Stimulated activated CD8-positive, alpha-beta memory T cell treated with anti-CD3 and anti-CD28 coated beads, Interleukin-4, amount 100 ng/mL, for 1 hour (primary cell): ENCODE measurements at places on chromosomes 1 and 21.

DNA sequence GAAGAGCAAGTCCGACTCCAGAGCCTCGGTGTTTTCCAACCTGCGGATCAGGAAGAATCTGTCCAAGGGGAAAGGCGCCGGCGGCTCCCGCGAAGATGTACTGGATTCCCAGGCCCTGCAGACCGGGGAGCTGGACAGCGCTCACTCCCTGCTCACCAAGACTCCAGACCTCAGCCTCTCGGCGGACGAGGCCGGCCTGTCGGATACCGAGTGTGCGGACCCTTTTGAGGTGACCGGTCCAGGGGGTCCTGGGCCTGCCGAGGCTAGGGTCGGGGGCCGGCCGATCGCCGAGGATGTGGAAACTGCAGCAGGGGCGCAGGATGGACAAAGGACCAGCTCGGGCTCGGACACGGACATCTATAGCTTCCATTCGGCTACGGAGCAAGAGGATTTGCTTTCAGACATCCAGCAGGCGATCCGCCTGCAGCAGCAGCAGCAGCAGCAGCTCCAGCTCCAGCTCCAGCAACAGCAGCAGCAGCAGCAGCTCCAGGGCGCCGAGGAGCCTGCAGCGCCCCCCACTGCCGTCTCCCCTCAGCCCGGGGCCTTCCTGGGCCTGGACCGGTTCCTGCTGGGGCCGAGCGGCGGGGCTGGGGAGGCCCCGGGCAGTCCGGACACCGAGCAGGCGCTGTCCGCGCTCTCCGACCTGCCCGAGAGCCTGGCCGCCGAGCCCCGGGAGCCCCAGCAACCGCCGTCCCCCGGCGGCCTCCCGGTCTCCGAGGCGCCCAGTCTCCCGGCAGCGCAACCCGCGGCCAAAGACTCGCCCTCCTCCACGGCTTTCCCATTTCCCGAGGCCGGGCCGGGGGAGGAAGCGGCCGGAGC, 827 bp downstream of the FMN2 start:
- no peak for DNase-seq

GRCh38 chr1:152681616-152682015, 4.3 kb upstream of the LCE2B start:
- DNase-seq, result no peak

GRCh38 chr1:196774603-196775002, at the start of gene CFHR3:
CFHR3 (plus strand) TSS chr1:196774840; CDS start chr1:196774887, 47 bp downstream.
- DNase-seq, result no peak

DNA sequence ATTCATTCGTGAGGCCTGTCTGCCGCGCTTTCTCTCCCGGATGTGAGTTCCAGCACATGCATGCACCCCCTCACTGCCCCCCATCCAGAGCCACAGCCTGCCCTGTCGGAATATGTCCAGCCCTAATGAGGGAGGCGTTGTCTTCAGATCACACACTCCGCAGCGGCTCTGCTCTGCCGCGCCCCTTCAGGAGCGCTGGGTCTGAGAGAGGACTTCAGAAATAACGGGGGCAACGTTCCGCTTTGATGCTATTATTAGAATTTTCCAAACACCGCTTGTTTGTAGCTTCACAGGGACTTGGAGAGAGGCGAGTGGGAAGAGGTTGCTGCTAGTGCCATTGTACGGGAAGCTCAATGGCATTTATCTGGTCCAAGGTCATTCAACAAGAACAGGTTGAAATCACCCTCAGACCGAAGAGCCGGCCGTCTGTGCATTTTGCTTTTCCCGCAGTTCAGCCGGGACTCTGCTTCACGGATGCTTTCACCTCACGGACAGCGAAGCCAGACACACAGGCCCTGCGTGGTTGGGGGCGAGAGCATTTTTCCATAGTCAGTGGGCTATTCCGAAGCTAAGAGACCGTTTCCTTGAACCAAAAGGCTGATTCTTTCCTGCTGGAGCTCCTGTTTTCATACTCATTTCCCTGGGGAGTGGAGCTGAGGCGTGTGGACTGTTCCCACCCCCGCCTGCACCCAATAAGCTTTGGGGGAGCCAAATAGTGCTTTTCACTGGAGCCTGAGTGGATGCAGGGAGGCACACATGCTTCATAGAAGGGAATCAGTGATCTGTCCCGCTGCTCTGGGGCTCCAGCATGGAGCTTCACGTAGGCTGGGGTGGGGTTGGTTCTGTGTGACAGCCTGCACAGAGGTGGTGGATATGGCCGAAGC, 69.7 kb downstream of the GALNT2 start:
- no peak for DNase-seq

- no peak for DNase-seq
These were observed 51.3 kb downstream of the UBE4B start for GRCh38 chr1:10084045-10084444.

DNA sequence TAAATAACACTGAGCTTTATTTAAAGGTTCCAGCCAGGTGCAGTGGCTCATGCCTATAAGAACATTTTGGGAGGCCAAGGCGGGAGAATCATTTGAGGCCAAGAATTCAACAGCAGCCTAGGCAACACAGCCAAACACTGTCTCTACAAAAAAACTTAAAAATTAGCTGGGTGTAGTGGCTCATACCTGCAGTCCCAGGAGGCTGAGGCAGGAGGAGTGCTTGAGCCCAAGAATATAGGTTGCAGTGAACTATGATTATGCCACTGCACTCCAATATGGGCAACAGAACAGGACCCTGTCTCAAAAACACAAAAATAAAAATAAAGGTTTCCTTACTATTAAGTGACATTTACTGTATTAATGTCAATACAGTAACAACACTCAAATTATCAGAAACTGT, 2.1 kb downstream of the TAF12 start:
- DNase-seq, result no peak

- no peak for DNase-seq
These were observed 9.2 kb downstream of the SMIM12 start for GRCh38 chr1:34850382-34850781.

DNA sequence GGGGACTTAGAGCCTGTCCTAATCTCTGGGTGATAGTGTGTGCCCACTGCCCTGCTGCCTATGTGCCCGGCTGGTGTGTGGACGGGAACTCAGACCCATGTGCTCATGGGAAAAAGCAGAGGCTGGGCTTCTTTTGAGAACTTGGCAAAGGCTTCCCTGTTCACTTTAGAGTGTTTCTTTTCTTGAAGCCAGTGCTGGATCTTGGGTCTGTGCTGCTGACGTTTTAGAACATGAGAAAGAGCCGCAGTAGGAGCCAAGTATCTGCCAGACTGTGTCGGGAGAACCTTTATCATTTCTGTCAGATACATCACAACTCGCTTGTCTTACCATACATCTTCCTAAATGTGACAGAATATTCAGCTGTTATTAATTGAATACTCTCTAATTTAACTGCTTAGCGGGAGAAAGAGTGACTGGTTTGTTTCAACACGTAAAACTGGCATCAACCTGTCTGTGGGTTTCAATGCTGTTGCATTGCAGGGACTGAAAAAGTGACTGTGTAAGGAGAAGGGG, 195.2 kb downstream of the PBX1 start:
- no peak for DNase-seq

GRCh38 chr1:119139857-119140176, 636 bp downstream of the WARS2 start:
- DNase-seq, result no peak

GRCh38 chr1:37845786-37846185, 13.6 kb downstream of the MTF1 start:
- DNase-seq, result no peak

- no peak for DNase-seq
These were observed 62.8 kb downstream of the PCNT start for GRCh38 chr21:46386734-46387088.

DNA sequence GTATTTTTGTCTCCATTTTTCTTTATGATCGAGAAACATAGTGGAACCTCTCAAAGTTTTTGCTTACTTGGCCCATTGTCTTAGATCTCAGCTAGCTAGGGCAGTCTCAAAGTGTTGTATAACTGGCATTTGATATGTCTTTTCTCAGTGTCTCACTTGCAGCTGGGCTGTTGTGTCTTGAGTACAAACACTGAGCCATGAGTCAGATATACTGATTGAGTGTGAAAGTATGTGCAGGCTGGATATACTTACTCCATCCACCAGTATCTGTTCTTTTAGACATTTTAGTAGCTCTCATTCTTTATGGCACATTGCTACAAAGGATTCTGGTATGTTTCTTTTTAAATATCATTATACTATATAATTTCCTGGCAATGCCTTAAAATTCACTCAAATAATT, 14.3 kb upstream of the GPR52 start:
- no peak for DNase-seq

GRCh38 chr1:6208723-6209660, 3.1 kb downstream of the RNF207 start:
- DNase-seq, result no peak

DNA sequence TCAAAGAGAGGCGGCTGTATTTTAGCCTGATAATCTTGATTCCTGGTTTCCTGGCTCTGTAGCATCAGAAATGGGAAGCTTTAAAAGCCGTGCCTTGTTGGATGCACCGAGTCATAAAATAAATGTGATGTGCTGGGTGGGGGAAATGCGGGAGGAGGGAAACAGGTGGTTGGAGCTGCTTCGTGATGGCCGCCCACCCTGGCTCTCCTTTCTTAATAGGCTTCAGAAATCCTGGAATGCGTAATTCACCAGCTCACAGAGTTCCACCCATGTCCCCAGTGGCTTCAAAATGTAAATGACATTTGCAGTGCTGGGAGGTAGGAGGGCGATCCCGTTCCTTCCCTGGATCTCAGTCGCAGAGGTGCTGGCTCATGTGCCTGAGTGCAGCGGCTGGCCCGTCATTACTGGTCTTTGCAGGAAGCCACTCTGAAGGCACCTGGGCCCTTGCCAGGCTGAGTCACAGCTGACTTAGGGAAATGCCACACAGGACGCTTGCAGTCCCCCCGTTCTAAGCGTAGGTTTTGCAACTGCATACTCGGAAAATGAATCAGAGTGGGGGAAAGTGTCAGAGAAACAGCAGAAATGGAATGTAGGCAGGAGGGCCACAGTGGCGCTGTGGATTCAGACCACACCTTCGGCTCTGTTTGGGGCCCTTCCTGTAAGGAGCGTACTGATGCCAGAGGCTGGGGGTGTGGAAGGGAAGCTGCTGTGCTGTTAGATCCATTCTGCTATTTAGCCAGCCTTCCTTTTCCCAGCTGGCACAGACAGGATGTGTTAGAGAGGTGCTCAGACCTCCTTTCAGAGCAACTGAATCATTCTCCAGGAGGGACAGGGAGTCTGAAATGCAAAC, 37.6 kb downstream of the GALNT2 start:
- DNase-seq, result peak; percentile 34

GRCh38 chr21:45175326-45176095, 101.1 kb downstream of the ADARB1 start:
- no peak for DNase-seq

GRCh38 chr1:67627336-67627735, 57.7 kb upstream of the GADD45A start:
- DNase-seq, result no peak

GRCh38 chr1:165328136-165328535, 28.4 kb downstream of the LMX1A start:
- DNase-seq, result no peak

- no peak for DNase-seq
These were observed 1206.7 kb upstream of the ADGRL2 start for GRCh38 chr1:80594013-80594412.

DNA sequence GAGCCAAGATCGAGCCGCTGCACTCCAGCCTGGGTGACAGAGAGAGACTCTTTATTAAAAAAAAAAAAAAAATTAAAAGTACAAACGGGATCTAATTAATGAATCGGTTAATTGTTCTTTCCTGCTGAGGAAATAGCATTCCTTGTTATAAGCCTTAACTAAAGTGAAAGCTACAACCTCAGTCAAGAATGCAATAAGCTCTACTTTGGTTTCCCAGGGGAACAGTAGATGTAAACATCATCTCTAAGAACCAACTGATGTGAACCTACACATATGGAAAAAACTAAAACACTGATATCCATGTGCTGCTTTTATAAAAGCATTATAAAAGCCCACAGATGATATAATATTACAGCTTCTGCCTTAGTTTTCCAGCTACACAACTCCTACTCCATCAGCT, 41.9 kb downstream of the LPGAT1 start:
- DNase-seq, result no peak

- no peak for DNase-seq
These were observed 41.0 kb upstream of the APOBEC4 start for GRCh38 chr1:183694066-183694465.

- DNase-seq, result no peak
These were observed 73.2 kb upstream of the DNAJC6 start for GRCh38 chr1:65235867-65236805.

DNA sequence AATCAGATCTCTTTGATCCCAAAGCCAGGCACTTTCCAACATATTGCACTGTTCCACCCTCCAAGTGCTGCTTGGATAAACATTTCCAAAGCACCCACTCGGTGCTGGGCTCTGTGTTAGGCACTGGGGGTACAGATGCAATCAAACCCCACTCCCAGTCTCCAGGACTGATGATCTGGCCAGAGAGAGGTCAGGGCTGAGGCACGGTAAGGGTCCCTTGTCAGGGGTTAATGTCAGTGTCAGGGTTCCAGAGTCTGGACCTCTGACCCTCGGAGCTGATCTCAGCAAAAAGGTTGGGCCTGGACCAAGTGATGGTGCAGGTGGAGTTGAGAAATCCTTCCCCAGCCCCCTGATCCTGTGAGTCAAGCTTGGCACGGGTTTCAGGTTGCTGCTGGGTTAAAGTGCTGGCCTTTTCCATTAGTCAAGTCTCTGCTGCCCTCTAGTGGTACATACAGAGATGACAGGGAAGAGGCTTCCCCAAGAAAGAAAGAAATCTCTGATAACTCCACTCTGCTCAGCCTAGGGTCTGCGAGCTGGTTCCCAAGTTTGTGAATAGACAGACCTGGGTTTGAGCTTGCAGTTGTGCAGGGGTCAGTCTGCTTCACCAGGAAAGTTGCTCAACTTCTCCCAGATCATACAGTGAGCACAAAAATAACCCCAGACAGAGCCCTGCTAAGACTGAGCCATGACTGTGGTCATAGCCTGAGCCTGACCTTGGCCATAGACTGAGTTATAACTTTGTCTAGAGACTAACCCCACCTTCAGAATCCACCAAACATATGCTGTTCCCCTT, 74.6 kb downstream of the DMRTA2 start:
- DNase-seq, result no peak

DNA sequence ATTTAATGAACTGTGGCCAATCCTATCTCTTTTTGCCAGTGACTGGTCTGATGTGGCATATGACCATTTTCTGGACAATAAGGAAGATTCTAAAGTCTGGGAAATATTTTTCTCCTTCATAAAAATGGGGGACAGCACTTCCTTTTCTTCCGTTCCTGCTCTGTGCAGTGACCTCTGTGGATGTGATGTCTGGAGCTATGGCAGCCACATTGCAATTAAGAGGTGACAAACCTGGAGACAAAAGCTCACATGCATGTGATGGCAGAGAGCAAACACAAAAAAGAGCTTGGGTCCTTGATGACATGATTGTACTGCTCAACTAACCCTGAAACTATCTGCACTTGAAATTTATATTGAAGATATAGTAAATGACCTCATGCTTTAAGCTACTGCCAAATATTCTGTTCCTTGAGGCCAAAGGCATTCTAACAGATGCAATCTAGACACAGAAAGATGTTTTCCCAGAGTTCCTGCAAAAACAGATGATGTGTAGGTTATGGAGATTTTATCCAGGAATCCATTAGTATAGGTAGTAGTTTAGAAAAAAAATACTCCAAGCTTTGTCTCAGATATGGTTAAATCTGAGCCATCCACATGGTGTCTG, 2.2 kb upstream of the MAGI3 start:
- DNase-seq, result no peak
